ENCODE measurements at places on chromosomes 2 and 18.

GRCh38 chr2:44245083-44245861 lies 30.0 kb upstream of the SLC3A1 start:
- no peak for DNase-seq

- no peak for DNase-seq
These were observed 402.8 kb downstream of the CLIP4 start for GRCh38 chr2:29518010-29518409.

GRCh38 chr2:149393614-149394013 lies 63.2 kb downstream of the LYPD6 start:
- DNase-seq = no peak

GRCh38 chr2:10544252-10544651 lies 96.1 kb upstream of the ODC1 start:
- DNase-seq = no peak

- no peak for DNase-seq
These were observed 101.0 kb upstream of the DNAJC10 start for GRCh38 chr2:182615036-182615435.
